Activated T-cell treated with anti-CD3 and anti-CD28 coated beads for 24 hours (primary cell): ENCODE measurements at places on chromosomes 12 and 14.

GRCh38 chr12:94139816-94140215 is 8.6 kb upstream of the PLXNC1 start:
- DNase-seq = no peak

GRCh38 chr12:52074971-52075724 is 4.4 kb upstream of the SMIM41 start:
- DNase-seq = no peak

DNA sequence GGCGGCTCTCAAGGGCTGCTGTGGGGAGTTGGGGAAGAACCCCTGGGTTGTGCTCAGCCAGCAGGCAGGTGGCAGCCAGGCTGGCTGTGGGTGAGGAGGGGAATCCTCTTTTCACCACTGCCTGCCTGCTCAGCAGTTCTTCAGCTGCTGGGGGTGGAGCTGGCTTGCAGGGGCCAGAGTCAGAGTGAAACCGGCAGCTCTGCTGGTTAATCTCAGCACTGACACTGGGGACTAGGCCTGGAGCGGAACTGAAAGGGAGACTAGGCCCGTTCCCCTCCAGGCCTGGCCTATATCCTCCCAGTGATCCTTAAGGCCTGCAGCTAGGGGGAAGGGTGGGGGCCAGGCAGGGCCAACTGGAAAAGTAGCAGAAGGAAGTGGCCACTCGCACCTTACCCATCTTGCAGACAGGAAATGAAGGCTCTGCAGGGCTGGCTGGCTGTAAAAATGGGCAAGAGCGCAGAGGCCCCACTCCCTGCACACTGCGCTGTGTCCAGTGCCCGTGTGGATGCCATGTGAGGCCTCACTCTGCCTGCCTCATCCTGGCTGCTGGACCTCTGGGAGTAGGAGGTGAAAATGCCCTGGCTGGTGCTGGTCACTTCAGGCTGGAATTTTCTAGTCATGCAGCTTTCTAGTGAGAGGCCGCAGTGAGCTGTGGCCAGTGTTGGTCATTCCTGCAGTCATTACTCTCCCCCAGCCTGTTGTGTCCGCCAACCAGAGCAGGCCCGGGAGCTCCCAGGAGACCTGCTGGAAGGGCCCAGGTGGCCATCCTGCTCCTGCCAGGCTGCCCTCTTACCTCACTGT is 39.4 kb downstream of the SH2B3 start:
- DNase-seq = peak; percentile 83

GRCh38 chr12:102735104-102735503 is 181.9 kb downstream of the PAH start:
- no peak for DNase-seq

DNA sequence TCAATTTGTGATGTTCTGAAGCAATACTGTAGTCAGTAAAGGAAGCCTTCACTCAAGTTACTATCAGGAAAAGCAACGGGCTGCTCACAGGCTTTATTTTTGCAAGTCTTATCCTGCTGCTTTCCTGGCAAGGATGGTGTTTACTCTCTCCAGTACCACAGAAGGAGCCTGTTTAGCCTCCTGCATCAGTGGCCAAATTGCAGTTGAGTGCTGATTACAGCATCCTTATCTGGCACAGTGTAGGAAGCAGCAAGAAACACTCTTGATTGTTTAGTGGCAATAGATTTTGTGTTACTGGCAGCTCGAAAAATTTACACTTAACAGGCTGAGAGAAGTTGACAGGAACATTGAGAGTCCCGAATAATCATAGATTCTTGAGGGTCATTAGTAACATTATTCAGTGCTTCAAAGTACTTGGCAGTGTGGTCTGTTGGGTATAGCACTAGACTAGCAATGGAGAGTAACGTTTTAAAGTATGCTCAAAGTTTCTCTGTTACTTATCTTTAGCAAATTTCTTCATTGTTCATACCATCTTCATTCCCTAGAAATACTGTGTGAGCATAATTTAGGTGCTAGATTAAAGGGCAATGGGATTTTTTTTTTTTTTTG is 11.7 kb downstream of the TULP3 start:
- no peak for DNase-seq

GRCh38 chr14:38209572-38210557 is 2.2 kb downstream of the SSTR1 start:
- no peak for DNase-seq

GRCh38 chr12:86521870-86522269 is 265.7 kb upstream of the MGAT4C start:
- DNase-seq = no peak

- peak; percentile 47 for DNase-seq
These were observed 32.8 kb downstream of the SH2B3 start for GRCh38 chr12:111438481-111438880.

DNA sequence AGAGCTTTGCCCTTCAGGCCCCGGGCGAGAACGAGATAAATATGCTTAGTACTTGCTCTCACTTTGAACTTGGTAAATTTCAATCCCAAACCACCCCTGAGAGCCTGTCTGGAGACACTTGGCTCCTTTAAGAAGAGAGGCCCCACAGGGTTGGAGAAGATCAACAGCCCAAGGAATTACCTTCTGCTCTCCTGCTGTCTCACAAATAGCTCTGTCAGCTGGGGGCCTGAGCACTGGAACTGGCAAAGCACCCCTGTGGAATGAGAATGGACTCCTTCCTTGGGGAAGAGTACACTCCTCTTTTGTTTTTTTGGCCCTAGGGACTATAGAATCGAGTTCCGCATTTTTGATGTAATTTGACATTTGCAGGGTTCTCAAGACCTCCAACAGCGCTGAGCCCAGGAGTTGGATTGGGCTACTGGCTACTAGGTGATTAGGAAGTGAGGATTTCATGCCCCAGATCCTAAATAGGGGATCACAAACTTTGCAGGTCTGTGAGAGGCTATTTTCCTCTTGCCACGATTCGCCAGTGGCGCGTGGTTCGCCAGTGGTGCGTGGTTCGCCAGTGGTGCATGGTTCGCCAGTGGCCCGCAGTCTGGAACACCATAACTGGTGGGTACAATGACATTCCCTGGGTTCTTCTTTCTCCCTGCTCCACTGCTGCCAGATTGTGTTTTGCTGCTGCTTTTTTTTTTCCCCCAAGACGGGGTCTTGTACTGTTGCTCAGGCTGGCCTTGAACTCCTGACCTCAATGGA is 17.8 kb upstream of the MEG3 start:
- DNase-seq = no peak

- no peak for DNase-seq
These were observed 10.7 kb upstream of the GPR68 start for GRCh38 chr14:91255026-91255695.

GRCh38 chr12:24975425-24975824 is 26.5 kb upstream of the BCAT1 start:
- DNase-seq = no peak

DNA sequence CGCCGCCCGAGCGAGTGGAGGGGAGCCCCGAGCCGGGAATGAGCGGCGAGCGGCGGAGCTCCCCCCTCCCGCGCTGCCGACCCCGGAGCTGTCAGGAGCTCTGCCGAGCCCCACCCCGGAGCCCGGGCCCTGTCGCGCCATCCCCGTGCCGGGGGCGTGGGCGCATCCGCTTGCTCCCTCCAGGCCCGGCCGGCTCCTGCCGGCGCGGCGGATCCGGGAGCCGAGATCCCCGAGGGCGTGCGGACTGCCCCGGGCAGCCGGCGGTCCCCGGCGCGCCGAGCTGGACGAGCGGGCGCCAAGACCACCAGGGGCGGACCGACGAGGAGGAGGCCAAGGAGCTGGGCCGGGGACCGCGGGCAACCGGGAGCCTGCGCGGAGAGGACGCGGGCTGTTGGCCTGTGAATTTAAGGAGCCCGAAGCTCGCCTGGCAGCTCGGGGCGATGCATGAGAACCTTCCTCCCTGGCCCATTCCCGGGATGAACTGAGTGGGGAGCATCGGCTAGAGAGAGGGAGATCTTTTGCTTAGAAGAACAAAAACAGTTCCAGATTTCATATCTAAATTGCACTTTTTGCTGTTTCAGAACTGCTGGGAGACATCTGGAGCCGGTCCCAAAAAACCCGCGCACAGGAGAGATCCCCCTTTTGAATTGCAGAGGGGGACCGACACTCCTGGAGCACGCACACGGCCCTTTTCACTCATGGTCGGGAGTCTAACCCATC is 2.0 kb downstream of the PTHLH start:
- DNase-seq = no peak

DNA sequence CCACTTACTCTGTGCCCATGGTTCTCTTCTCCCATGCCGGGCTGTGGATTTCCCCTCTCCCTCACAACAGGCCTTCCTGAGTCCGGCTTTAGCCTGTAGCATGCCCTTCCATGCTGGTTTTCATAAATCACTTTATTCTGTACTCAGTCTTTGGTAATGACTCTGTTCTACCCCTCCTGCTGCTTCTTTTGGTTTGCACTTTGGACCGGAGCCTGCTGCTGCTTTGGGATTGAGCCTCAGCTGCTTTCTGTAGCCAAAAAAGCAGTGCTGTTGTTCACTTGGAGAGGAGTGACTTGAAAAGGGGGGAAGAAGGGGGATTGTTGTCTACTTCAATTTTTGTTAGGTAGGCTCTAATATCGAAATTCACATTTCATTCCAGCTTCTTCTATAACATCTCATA is 8.5 kb upstream of the SLC6A13 start:
- no peak for DNase-seq

GRCh38 chr12:95443459-95443858 is 30.5 kb upstream of the METAP2 start:
- DNase-seq = no peak

DNA sequence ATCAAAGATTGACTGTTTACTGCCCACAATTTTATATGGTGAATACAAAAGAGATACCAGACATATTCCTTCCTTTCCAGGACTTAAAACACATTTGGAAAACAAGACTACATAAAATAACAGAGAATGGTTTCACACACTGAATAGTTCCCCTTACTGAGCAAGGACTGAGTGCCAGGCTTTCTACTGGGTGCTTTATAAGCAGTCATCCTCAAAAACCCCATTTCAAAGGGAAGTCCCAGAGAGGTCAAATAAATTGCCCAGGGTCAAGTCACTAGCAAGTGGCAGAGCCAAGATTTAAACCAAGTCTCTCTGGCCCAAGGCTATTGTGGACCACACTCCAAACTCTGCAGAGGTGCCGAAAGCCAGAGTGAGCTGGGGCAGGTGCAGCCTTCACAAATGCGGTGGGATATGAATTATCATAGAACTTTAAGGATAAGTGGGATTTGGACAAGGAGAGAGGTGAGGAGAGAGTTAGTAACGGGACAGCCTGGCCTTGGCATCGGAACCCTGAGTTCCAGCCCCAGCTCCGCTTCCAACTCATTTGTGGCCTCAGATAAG is 9.1 kb upstream of the RPAP3 start:
- DNase-seq = no peak

DNA sequence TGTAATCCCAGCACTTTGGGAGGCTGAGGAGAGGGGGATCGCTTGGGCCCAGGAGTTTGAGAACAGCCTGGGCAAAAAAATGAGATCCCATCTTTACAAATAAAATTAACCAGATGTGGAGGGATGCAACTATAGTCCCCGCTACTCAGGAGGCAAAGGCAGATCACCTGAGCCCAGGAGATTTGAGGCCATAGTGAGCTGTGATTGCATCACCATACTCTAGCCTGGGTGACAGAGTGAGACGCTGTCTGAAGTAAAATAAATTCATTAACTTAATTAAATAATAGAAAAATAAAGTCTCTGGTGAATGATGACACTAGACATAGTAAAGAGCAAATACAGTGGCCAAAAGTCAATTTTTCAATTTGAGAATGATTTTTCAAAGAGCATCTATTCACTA is 16.1 kb upstream of the PLEKHA5 start:
- no peak for DNase-seq

GRCh38 chr12:15151161-15152091 is 69.8 kb downstream of the RERG start:
- DNase-seq = no peak

GRCh38 chr12:110115675-110116074 is 8.5 kb upstream of the IFT81 start:
- no peak for DNase-seq

DNA sequence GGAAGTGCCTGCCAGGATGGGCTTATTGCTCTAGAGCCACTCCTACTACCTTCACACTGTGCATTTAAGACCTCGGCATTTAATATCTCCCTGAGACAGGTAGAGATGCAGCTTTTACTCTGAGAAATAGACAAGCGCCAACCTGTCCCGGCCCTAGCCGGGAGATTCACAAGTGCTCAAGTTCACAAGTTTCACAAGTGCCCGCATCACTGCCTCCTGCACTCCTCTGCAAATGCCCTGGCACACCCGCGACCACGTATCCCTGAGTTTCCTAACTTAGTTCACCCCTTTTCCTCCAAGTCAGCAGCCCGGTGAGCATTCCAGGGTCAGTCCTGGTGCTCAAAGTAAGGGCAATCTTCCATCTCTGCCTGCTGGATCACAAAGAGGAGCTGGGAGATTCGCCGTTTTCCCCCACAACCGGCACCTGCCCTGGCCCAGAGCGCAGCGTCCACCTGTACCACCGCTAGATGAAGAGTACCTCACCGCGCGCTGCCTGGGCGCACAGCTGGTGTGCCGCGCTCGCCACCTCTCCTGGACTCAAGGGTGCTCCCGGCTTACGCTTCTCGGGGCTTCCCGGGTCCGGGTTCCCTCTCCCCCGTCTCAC is 5.0 kb upstream of the SLC38A4 start:
- no peak for DNase-seq

- DNase-seq = no peak
These were observed 16.3 kb downstream of the ZBTB39 start for GRCh38 chr12:56989861-56990610.

GRCh38 chr14:99538275-99538674 is 57.1 kb downstream of the CCNK start:
- DNase-seq = no peak

GRCh38 chr14:77965919-77966435 is 166.1 kb downstream of the ADCK1 start:
- no peak for DNase-seq

DNA sequence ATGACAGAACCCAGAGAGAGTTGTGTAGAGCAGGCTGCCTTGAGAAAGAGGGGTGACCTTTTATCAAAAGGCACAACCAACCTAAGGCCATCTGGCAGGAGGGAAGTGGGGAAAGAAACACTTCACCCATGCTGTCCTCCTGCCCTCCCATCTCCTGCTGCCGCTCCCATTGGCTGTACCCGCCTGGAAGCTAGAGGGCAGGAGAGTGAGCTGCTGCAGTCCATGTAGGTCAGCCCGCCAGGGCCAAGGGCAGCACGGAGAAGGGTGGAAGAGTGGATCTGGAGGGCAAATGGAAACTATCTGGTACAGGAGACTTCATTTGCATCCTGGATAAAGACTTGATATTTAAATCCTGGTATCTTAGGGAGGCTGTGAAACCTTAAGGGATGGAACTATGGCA is 11.5 kb upstream of the CABP1 start:
- DNase-seq = no peak

GRCh38 chr12:50302686-50303085 is 19.4 kb upstream of the LIMA1 start:
- no peak for DNase-seq
